ENCODE measurements at places on chromosomes 12 and 14.

- DNase-seq = no peak
Measured at GRCh38 chr14:74580275-74580672, 31.8 kb downstream of the LTBP2 start.

DNA sequence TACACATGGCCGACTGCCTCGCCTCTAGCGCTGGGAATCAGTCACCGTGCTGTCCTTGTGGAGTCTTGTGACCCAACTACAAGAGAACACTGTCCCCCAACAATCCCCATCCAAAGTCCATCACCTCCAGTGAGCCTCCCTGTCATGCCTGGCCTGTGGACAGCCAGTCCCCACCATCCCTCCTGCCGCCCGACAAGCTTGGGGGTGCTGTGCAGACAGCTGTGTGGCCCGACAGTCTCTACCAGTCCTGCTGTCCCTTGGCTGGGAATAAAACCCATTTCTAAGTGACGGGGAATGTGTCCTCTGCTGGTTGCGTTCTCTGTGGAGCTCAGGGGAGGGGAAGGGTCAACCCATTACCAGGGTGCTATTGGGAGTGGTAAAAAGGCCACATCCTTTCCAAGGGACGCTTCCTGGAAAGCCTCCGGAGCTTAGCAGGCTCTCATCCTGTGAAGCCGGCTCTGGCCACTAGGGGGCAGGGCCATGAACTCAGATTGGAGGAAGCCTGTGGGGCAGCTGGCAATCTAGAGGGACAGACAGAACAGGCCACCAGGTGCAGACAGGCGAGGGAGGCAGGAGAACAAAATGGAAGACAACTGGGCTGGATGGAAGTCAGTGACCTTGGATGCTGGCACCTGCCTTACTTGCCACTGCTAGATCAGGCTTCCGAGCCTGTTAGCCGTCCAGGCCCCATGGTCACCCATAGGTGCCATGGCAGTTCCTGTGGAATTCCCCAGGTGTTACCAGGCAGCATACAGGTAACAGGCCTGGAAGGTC, 12.0 kb upstream of the BLTP3B start:
- peak; percentile 65 for DNase-seq

GRCh38 chr12:19287302-19287701, 152.0 kb upstream of the AEBP2 start:
- DNase-seq = no peak

DNA sequence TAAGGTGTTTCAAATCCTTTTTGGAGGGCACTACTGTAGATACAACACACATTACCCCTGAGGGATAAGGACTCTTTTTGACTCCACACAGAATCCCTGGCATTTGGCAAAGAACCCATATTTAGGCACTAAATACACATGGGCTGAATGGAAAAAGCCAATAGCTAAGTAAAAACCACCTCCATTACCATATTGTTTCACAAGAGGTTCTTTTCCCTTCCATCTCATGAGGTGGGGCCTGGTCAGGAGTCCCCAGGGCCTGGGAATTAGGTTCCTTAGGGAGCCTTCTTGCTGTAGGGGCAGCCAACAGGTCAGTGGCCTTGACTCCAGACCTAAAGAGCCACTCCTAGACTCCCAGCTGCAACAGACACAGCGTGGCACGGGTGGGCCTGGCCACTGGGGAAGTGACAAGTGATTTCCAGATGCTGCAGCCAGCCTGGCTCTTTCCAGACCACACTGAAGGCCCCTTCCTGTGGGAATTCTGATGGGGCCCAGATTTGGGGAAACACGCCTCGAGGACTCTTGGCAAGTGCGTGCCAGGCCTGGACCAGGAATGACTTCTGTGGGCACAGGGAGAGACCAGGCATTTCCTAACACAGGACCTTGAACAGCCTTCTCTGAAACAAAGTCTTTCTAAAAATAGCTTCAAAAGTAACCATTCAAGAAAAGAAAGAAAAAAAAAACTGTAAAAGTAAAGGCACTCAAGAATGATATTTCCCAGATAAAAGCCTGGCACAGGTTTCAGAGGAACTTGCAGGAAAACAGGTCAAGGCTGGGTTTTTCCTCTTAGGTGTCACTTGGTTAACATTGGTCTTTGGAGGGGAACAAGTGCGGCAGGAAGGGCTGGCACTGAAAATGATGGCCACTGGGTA, 18.1 kb downstream of the SSH1 start:
- no peak for DNase-seq

DNA sequence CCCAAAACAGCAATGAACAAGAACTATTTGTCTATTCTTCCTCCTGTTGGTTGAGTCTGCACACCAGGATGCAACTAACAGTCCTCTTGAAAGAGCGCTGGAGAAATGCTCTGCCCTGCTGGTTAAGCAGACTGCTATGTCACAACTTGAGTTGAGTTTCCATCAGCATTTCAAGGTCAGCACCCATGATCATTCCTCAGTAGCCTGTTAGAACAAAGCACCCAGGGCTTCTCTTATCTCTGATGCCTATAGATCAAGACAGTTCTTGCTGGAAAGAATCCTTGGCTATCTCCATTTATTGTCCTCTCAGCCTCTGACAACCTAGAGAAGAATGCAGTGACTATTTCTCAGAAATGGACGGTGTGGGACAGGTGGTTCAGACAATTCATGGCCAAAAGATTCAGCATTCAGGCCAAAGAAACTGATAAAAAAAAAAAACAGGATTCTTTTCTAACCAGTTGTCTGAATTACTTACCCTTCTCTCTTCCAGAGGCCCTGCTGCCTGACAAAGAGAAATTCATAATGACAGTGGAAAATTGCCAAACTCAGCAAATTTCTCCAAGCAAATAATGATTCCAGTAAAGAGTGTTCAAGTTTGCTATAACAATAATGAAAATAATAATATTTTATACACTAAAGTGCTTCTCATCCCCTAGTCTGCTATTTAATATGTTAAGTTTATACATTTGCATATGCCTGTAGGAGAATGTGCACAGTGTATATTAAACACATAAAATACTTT, 306.7 kb downstream of the EMP1 start:
- DNase-seq = no peak

DNA sequence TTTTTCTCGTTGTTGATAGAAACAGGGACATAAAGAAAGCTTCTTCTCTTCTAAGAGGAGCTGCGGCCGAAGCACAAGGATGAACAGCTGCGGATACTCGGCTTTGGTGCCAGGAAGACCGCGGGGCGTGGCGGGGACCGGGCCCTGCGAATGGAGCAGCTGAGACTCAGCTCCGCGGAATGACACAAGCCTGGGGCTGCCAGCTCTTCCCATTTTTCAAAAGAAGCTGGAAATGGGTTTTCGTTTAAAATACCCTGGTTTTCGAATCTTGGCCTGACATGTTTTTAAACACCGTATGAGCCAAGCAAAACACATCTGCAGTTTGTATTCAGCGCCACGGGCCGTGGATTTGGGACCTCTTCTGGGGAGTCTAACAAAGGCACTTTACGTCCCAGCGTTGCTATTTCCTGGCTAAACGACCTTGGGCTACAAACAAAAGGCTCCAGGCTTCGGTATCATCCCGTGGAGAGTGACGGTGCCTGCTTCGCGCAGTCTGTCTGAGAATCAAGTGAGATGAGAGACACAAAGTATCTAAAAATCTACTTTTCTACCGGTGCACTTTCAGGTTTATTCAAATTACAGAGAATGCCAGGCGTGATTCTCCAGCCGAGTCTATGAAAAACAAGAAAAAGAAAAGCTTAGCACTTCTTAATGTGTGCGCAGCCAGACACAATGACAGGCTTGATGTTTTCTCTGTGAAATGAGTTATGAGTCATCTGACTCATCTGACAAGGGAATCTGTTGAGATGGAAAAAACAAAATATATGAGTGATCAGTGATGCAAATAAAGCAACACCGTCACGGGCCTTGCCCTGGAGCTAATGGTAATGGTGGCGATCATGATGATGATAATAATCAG, 114.0 kb upstream of the TMEM132D start:
- DNase-seq = no peak

GRCh38 chr14:100388103-100389054, 65.2 kb downstream of the SLC25A47 start:
- no peak for DNase-seq

- no peak for DNase-seq
Measured at GRCh38 chr12:52209321-52209720, 17.5 kb upstream of the KRT80 start.

- DNase-seq = no peak
Measured at GRCh38 chr12:50016501-50017475, 8.5 kb downstream of the RACGAP1 start.
